GM13977 (cell line): ENCODE measurements at places on chromosomes 5 and 9.

DNA sequence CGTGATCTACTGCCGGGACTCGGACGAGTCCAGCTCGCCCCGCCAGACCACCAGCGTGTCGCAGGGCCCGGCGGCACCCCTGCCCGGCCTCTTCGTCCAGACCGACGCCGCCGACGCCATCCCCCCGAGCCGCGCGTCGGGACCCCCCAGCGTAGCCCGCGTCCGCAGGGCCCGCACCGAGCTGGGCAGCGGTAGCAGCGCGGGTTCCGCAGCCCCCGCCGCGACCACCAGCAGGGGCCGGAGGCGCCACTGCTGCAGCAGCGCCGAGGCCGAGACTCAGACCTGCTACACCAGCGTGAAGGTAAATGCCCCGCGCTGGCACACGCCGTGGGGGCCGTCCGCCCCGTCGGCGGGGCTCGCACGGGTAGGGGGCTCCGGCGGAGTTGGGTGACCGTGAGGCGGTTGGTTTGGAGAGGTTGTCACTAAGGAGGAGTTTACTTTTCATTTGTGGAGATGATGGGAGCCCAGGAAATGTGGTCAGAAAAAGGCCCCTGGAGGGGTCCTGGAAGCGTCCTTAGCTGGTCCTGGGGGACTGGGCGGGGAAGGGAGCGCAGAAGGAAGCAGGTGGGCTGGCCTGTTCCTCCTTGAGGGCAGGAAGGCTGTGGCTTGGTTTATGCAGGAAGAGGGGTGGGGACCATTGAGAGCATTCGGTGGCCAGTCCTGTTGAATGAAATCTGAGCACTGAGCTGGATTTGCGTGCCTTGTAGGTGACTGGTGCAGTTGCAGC, 647 bp downstream of the PDE8B start:
- no peak for DNase-seq

GRCh38 chr9:32431940-32432555, 47.6 kb downstream of the ACO1 start:
- DNase-seq: no peak

DNA sequence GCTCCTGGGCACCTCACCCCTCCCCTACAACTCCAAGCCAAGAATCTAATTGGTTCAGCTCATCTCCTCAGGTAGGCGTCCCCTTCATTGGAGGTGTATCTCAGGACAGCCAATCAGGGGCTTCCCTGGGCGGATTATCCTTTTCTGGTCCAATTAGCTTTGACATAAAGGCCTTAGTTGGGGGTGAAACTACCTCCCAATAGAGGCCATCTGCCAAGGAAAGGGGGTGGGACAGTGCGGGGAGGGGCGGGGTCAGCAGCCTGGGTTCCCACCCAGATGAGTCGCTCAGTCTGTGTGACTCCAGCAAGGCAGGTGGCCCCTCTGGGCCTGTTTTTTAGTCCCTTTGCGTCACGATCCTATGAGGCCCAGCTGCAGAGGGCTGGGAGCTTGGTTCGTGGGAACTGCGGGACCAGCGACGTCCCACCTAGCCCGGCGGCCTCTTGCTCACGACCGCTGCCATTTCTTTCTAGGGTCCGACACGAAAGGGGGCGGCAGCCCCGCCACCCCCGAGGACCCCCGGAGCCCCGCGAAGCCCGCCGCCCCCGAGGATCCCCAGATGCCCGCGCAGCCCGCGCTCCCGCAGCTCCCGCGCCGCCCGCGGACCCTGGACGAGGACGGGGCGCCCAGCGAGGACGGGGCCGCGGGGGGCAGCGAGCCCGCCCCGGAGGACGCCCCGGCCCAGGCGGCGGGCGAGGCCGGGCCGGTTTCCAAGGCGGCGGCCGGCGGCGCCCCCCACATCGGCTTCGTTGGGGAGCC, 8.9 kb downstream of the PRRT1B start:
- DNase-seq: no peak

GRCh38 chr5:53937467-53937866, 372.9 kb downstream of the ARL15 start:
- no peak for DNase-seq

DNA sequence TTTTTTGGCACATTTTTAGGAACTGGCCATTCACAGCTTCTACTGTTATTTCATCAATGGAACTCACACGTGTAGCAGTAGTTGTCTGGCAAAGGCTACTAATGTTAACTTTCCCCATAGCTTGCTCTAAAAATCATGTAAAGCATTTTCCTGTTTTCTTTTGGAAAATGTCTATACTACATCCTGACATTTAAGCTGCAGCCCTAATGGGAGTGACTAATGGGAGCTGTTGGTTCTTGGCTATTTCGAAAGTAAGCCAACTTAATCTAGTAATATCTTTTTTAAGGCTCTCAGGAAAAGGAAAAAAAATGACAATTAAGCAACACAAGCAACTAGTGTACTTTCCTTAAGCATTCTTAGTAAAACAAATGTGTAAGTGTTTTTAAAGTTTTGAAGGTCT, 169.2 kb downstream of the SLC12A2 start:
- no peak for DNase-seq

- DNase-seq: no peak
Measured at GRCh38 chr5:63931836-63932235, 30.4 kb downstream of the HTR1A start.

- no peak for DNase-seq
Measured at GRCh38 chr9:5773324-5773999, 59.5 kb downstream of the ERMP1 start.

DNA sequence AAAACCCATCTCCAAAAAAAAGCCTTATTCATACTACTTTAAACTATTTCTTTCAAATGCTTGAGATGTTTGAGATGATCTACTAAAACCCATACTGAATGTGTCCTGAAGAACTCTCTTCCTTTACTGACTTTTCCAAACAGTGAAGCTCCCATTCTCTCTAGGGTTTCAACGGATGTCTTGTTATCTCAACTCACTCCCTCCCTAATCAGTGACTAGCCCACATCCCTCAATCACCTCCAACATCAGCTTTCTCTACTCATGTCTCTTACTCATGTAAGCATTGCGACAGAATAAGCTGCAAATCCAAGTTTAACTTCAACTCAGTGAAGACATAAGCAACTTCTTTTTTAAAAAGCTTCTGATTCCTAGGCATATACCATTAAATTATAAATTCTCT, 42.1 kb downstream of the WDR41 start:
- no peak for DNase-seq

DNA sequence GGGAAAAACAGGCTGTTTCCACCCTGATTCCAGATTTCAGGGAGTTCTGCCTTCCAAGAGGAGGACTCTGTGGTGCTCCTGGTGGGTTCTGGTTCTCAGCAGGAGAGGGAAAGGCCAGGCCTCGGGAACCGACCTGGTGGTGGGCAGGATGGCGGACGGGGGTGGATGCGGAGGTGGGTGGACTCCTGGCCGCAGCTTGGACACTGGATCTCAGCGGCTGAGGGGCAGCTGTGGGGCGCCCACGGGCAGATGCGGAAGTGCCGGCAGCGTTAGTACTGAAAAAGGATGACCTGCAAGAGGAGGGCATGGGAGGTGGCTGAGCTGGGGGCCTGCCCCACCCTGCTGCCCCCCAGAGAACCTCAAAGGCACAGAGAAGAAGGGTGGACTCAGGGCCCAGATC, 24.3 kb downstream of the LHX6 start:
- DNase-seq: no peak

GRCh38 chr5:172410160-172410559, 44.2 kb downstream of the SH3PXD2B start:
- DNase-seq: no peak

- no peak for DNase-seq
Measured at GRCh38 chr5:43553381-43553780, 3.5 kb downstream of the PAIP1 start.

DNA sequence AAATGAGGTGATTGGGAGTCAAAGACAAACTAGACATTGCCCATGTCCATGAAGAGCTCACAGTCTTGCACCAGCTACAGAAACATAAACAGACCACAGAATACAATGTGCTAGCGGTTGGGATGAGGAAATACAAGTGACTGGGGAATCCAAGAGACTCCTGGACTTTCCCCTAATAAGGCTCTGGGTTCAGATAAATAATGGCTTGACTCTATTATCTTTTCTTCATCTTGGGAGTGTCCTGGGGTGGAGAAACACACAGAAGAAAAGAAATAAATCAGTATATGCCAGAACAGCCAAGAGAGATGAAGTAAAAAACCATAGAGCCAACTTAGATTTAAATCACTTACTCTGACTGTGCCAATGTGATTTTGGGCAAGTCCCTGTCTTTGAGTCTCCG, 227.8 kb downstream of the PAPPA start:
- DNase-seq: no peak
